Fibroblast of gingiva (primary cell): ENCODE measurements at places on chromosomes 13 and 19.

- no peak for DNase-seq
Measured at GRCh38 chr19:18939163-18939562, 1.9 kb downstream of the HOMER3 start.

- DNase-seq: no peak
Measured at GRCh38 chr19:55077106-55077505, 1.4 kb downstream of the EPS8L1 start.

DNA sequence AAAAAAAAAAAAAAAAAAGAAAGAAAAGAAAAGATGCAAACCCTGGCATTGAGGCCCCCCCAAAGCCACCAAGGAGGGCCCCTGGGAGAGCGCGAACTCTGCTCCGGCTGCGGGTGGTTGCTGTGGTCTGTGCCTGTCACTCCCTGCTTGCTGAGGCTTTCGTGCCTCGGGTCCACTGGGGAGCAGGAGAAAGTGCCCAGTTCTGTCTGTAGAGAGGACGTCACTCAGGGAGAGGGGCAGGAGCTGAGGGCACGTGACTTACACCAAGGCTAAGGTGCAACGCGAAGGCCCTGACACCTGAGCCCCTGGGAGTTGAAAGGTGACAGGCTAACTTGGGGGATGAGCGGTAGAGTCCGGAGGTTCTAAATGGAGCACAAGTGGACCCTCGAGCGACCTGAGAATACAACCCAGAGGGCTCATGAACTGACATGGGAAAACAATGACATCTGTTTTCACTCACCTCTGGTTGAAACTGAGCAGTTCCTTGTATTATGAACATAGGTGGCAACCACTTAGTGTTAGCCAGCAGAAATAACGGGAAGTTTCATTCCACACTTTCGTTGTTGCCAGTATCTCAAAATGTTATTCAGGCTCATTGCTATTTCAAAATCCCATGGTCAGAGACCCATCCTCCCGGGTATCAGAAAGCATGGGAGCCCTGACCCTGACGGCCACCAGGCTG is 69.2 kb upstream of the TM9SF2 start:
- no peak for DNase-seq

DNA sequence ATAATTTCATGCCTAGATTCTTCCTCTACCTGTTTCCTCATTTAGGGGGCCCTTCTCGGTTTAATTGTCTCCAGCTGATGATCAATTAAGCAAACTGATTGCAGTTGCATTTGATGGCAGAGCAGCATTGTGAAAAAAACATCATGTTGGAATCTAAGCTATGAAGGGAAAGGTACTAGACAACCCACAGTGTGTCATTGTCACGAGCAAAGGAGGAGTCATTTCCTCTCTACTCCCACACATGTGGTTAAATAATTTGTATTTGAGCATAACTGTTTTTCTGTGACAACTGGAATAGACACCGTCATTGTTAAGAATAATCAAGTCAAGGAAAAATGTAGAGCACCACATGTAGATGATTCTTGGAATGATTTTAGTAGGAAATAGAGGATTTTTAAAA is 240.3 kb downstream of the DCT start:
- no peak for DNase-seq

- DNase-seq: no peak
Measured at GRCh38 chr13:22793598-22794134, 387.1 kb upstream of the SGCG start.

DNA sequence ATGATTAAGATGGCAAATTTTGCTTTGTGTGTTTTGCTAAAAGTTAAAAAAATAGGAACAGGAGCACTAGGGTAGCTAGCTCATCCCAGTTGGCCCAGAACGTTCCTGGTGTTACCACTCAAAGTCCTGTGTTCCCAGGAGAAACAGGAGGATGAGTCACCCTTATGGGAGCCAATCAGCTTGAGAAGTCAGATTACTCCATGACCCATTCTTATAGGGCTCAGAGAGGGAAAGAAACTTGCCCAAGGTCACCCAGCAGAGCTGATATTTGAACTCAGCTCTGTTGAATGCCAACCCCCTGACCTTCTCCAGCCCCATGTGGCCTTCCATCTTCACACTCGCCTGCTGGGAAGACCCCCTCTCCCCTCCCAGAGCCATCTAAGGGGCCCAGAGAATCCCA is 13.0 kb downstream of the NMRK2 start:
- DNase-seq: no peak
